ENCODE measurements at places on chromosomes 12 and 14. TPM values are rescaled to one million over a fixed set of nuclear protein-coding genes. Genes with fewer than 3 reads are reported as not detected.

The SRRM4 gene
- total RNA-seq = not detected

The TEX22 gene
- total RNA-seq = 0.10 TPM

The TAS2R42 gene
- total RNA-seq = not detected

The SDS gene
- total RNA-seq = 1.8 TPM

The NRL gene
- total RNA-seq = 0.74 TPM

The ETV6 gene
- total RNA-seq = 3.3 TPM

The DEPDC4 gene
- total RNA-seq = 1.2 TPM

The ACVRL1 gene
- 0.18 TPM for total RNA-seq

The ASB2 gene
- total RNA-seq = 0.24 TPM

The LUM gene
- 0.49 TPM for total RNA-seq

The CACNA1C gene
- total RNA-seq = 0.03 TPM

The APOF gene
- not detected for total RNA-seq

The CCDC196 gene
- total RNA-seq = not detected

The KCNC2 gene
- total RNA-seq = not detected

The LRFN5 gene
- total RNA-seq = not detected

The TSPAN8 gene
- total RNA-seq = 0.22 TPM

The KCNA1 gene
- not detected for total RNA-seq

The SOX5 gene
- total RNA-seq = not detected

The KLRK1 gene
- not detected for total RNA-seq

The CEBPE gene
- total RNA-seq = not detected

The TESPA1 gene
- not detected for total RNA-seq

The LTA4H gene
- 88.0 TPM for total RNA-seq

The GPR84 gene
- total RNA-seq = not detected

The KLHL33 gene
- 0.03 TPM for total RNA-seq

The INSM2 gene
- 0.05 TPM for total RNA-seq
